Activated T-helper 1 cell treated with Interleukin-2 at 50 U/mL for 16 hours (primary cell): ENCODE measurements at places on chromosomes 1 and 21.

- peak; percentile 23 for DNase-seq
These were observed 241.0 kb downstream of the KCNJ6 start for GRCh38 chr21:37675202-37675801.

DNA sequence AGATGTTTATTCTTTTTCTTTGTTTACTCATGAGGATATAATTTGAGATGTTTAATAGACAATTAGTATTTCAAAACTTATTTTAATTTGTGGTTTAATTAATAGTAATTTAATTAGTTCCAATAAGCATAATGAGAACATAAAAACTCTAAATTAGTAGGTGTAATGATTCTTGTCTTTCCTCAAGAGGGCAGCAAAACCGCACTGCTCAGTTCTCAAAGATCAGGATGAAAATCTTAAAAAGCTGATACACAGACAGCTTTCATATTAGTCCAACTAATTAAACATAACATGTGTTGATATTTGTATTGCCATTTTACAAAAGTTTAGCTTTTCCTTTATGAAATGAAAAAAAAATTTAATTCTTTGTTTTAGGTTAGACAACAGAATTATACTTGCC is 106.7 kb upstream of the C21orf91 start:
- DNase-seq: no peak

DNA sequence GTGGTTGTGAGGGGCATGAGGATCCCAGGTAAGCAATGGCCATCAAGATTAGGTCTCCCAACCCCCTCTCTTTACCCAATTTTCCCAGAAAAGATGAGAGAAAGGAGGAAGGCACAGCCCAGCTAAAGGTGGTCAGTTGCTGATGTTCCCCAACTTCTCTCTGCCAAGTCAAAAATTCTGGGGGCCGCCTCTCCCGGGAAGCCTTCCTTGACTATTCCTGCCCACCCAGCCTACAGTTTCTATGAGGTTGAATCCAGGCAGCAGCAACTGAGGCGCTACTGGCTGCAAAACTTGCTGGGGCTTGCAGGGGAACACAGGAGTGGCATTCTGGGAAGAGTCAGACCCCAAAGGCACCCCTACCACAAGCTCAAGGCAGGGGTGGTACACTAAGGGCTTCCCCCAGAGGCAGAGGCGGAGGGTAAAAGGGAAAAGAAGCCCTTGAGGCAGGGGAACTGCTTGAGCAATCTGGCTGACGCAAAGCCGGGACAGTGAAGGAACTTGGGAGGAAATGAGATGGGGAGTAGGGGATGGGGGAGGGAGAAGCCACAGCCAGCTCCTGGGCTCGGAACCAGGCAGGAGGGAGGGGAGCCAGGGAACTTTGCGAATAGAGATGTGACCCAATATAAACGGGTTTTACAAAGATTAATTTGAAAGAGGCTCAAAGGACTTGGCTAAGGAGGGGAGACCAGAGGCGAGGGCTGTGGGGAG is 31.2 kb downstream of the SDC3 start:
- DNase-seq: no peak

DNA sequence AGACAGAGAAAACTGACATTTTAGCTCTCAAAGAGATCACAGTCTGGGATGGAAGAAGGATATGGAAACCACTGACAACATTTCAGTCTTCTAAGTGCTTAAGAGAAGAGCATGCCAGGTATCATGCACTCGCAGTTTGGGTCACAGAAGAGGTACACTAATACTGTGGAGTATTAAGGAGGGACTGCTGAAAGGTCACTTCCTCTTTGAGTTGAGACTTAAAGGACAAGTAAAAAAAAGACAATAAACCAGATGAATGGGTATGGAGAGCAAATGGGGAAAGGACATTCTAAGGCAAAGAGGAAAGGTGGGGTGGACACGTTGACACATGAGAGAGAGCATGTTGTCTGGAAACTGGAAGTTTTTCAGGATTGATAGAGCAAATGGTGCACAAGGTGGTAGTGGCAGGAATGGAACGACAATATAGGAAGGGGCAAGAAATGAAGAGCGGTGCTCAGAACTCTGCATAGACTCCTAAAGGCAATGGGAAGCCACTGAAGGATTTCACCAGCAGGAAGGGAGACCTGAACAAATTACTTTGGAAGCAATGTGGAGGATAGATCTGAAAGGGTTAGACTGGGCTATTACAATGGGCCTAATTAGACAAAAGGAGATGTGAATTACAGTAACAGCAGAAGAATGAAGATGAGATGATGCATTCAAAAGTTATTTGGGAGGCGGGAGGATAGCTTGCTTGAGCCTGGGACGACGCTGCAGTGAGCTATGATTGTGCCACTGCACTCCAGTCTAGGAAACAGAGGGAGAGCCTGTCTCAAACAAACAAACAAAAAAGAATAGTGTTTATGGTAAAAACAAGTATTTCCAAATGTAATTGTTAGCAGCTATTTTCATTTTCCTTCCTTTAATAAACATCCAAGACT is 11.1 kb downstream of the DIPK1A start:
- no peak for DNase-seq

- DNase-seq: no peak
These were observed 38.3 kb downstream of the ECE1 start for GRCh38 chr1:21251773-21252471.

DNA sequence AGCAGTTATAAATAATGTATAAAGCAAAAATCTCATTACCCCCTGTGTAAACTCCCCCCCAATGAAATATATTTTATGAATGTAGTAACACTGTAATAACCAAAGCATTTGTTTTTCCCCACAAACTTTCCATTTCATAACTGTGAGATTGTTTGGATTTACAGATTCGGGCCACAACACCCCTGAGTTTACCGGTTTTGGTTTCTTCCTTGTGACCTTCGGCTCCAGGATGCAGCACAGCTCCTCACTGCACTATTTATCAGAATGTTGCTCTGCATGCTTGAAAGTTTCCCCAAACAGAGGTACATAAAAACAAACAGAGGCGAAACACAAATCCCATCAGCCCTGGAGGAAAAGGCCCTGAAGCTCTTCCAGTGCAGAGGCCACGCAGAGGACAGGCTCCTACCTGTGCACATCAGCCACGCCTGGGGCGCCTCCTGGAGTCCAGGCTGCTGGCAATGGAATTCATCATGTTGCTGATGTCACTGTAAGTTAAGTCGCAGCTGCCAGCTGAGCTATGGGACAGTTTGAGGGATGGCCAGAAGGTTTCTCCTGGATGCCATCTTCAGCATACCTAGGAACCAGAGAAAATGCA is 122.0 kb downstream of the LMO4 start:
- no peak for DNase-seq

- no peak for DNase-seq
These were observed 94.4 kb downstream of the CD247 start for GRCh38 chr1:167423684-167424619.

- no peak for DNase-seq
These were observed 37.2 kb downstream of the MRAP start for GRCh38 chr21:32335601-32336575.

DNA sequence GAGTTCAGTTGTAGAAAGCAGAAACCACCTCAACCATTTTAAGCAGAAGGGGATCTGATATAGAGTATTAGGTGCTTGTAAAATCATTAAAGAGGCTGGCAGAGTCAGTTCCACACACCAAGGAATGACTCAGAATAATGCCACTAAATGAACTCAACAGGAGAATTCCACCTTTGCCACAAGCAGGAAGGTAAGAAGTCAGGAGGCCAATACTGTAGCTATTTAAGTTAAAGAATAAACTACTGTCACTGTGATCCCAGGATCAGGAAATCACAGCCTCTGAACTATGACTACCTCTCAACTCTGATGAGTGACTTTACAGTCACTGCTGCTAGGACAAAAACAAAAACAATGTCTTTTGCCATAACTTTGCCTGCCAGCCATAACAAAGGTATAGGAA is 52.5 kb upstream of the PRMT6 start:
- DNase-seq: no peak

- no peak for DNase-seq
These were observed 20.7 kb downstream of the KCNA2 start for GRCh38 chr1:110585481-110585880.
